ENCODE measurements at places on chromosomes 7 and 10.

DNA sequence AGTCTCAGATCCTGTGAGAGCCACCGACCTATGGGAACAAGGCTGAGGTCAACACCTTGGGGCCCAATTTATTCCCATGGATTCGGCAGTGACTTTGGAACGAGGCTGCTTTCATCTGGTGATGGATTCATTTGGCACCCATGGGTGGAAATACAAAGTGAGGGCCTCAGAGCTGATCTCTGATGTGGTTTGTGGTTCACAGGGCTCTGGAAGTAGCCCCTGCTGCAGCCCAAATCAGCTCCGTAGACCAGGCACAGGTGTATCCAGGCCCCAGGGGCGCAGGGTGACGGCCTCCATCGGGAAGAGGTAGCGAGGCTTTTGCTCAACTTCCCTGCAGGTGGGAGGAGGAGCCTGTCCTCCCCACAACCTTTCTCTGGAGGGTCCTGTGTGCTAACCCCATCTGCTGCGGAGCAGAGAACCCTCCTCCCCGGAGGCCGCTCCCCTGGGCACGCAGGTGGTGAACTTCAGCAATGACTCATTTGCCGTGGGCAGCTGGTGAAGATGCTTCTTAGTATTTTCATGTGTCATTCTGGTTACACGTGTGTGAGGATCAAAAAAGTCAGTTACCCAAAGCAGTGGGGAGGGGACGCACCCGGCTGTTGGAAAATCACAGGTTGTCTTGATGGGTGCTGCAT is 7.5 kb upstream of the JAKMIP3 start:
- DNase-seq, result no peak

DNA sequence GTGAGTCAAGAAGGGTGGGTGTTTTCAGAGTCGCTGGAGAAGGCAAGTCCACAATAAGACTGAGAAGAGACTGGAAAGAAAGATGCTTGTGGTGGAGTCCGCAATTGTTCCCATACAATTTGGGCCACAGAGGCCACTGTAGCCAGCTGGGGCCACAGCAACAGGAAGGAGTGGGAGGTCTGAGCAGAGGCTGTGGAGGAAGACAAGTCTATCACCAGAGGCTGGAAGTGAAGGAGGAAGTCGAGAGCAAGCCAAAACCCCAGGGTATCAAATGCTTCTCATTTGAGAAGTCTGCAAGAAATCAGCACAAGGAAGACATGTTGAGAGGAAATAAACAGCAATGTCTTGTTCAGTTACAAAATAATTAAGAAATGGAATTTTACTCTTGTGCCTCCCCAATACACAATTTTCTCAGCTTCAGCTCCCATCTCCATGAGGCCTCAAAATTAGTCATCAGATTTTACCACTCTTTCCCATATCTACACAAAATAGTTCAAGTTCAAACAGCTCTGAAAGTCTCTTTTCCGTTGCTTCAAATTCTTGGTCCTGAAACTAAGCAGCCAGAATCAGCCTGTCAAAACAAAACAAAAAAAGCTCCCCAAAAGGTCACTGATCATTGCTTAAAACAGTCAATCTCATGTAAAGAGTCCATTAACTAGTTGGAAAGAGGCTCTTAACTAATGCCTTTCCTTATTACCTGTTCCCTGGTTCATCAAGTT is 31.6 kb downstream of the SLC16A12 start:
- no peak for DNase-seq

GRCh38 chr7:147992698-147993097 is 597.9 kb upstream of the C7orf33 start:
- DNase-seq, result no peak

- no peak for DNase-seq
These were observed 734 bp upstream of the VGF start for GRCh38 chr7:101165958-101166647.

GRCh38 chr7:17598305-17598704 is 299.9 kb downstream of the AHR start:
- no peak for DNase-seq

GRCh38 chr7:134946260-134946659 is 40.0 kb upstream of the AGBL3 start:
- no peak for DNase-seq

DNA sequence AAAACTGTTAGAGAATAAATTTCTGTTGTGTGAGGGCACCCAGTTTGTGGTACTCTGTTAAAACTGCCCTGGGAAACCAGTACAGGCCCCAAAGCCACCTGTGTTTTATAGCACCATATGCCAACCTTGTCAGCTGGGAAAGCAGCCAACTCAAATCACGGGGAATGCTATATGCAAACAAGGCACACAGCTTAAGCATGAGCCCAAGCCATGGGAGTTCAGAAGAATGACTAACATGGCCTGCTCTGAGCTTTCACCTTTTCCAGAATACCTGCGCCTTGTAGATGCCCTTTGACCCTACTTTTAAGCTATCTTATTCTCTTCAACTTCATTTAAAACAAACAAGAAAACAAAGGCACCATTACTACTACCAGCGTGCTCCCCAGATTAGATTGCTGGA is 5.5 kb upstream of the SLC25A13 start:
- DNase-seq, result no peak

- DNase-seq, result peak; percentile 73
These were observed 93.9 kb downstream of the ATXN7L1 start for GRCh38 chr7:105782391-105783042.

DNA sequence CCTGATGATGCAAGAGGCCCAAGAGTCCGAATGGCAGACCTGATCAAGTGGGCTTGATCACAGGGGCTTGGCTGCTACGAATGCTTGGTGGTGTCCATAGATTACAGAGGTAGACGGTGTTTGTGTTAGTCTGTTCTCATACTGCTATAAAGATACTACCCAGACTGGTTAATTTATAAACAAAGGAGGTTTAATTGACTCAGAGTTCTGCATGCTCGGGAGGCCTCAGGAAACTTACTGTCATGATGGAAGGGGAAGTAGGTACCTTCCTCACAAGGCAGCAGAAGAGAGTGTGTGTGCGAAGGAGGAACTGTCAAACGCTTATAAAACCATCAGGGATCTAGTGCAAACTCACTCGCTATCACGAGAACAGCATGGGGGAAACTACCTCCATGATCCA is 268.9 kb upstream of the KLF6 start:
- no peak for DNase-seq

GRCh38 chr7:14973712-14974428 is 71.3 kb upstream of the DGKB start:
- no peak for DNase-seq

GRCh38 chr7:43004082-43004481 is 71.9 kb downstream of the MRPL32 start:
- no peak for DNase-seq
